ENCODE measurements at places on chromosomes 7 and 10.

GRCh38 chr7:94666879-94667587 is 11.1 kb upstream of the SGCE start:
- no peak for DNase-seq

- no peak for DNase-seq
These were observed 127.7 kb downstream of the CNOT4 start for GRCh38 chr7:135382173-135382572.

- no peak for DNase-seq
These were observed 853.9 kb downstream of the SORCS1 start for GRCh38 chr10:106310596-106310995.

- no peak for DNase-seq
These were observed 145.8 kb downstream of the NSUN6 start for GRCh38 chr10:18505456-18506118.

DNA sequence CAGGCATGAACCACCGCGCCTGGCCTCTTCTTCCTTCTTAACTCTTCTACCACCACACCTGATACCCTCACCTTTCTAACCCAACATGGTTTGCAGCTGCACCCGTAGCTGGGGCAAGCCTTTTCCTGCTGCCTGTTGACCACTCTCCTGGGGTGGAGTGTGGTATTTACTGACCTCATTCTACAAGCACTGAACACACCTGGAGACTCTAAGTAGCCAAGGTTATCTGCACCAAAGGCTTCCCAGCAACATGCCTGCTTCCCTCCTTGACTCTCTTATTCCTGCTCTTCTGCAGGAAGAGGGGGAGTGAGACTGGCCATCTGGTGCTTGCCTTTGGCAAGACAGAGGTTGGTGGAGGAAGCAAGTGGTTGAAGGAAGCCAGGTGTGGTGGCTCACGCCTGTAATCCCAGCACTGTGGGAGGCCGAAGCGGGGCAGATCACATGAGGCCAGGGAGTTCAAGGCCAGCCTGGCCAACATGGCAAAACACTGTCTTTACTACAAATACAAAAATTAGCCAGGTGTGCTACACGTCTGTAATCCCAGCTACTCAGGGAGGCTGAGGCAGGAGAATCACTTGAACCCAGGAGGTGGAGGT is 10.1 kb downstream of the ACTR1A start:
- no peak for DNase-seq

DNA sequence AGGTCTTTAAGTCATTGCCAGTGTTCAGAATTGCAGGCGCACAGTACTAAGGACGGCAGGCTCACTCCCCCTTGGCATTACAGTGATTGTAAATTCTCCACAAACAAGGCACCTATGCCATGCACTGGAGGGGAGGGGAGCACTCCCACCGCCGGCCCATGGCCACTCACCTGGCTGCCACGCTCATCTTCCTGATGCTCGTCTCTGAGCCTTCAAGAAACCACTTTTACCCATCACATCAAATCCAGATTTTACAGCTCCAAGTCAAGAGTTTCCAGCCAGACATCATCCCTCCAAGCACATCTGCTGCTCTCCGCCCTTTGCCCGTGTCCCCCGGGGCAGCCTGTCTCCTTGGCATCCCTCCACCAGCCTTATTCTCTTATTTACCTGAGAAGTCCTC is 350.2 kb upstream of the SHH start:
- DNase-seq = no peak

DNA sequence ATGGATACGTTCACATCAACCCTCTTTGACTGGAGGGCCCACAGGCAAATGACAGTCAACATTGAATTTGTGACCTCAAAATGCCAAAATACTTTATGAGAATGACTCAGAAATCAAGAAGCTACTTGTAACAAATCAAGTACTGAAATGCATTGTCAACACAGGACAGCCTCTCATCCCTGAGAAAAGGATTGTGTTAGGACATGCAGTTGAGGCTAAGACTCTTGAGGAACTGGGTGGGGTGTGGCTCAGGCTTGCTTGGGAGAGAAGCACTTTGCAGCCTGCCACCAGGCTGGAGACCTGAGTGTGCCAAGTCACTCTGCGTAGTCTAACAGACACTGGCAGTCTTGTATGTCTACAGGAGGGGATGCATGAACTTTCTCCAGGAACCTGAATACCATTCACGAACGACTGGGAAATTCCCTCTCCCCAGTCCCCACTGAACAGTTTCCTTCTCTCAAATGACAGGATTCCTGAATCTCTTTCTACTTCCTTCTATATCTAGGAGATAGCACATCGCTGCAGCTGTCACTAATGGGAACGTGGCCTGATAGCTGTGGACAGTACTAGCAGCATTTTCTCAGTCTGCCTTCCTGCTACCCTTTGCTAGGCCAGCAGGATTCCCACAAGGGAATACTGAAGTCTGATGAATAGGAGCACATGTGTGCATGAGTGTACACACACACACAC is 3.3 kb upstream of the SMO start:
- no peak for DNase-seq

DNA sequence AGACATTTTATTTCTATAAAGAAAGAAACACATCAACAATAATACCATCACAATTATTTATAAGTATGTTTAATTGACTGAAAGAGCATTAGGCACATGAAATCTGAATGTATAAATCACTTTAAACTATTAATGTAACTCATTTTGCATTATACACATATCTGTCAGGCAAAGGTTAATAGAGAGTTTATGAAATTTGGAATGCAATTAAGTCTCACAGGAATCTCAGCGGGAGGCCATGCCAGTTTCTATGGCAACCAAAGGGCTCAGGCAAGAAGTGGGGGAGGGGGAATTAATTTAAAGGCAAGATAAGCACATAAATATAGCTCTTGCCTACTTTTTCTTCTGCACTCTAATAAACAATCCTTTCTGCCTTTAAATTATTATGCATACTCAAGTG is 152.6 kb downstream of the SLC16A9 start:
- no peak for DNase-seq

- no peak for DNase-seq
These were observed 131.3 kb downstream of the ALOX5 start for GRCh38 chr10:45505311-45505710.

- no peak for DNase-seq
These were observed 63.8 kb downstream of the ENTPD1 start for GRCh38 chr10:95819620-95820329.

- no peak for DNase-seq
These were observed 216.0 kb upstream of the ZNF32 start for GRCh38 chr10:43864656-43865055.

DNA sequence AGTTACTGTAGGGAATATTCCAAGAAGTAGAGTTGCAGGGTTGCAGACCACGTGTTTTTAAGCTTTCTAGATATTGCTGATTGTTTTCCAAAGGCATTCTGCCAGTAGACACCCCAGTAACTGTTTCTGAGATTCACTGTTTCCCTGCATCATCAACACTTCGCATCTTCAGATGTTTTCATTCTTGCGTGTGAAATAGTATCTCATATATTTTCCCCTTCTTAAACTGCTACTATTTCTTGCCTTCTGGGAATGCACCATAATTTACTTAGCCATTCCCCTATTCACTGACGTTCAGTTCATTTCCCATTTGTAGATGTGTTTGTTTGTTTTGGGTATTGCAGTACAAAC is 30.7 kb downstream of the ALOX5 start:
- no peak for DNase-seq

DNA sequence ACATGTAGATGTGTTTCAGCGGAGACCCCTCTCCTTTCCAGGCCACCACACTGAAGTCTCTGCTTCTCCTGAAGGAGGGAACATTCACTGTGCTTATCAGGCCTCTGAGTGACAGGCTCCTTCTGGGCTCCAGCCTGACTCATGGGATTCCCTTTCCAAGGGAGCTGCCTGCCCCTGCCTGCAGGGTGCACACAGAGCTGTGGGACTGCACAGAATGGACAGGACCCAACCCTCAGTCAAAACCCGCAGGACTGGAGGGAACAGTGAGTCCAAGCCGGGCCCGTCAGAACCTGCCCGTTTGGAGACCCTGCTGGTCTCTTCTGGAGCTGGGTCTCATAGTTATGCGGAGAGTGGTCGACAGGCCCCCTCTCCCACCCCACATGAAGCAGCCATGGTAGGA is 32.6 kb downstream of the PLAC9 start:
- no peak for DNase-seq

DNA sequence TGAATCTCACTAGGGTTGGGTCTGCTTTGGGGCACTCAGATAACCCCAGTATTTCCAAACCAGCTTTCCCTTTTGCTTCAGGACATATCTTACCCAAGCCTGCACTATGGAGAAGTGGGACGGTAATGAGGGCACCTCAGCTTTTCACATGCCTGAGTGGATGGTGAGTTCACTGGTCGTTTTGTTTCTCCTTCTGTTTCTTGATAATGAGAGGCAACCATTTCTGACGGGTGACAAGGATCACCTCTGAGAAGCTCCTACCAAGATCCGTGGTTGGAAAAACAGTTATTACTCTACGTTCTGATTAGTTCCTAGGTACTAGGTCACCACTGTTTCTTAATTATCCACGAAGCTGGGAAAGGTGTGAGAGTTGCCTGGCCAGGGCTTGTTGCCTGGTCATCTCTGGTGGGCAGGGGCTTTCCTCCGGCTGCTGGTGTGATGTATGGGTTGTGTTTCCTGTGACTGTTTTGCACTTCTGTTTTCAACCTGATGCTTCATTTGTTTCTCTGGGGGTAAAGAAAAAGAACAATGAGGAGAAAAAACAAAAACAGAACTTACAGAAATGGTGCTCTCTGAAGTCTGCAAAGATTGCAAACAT is 65.7 kb upstream of the STRIP2 start:
- no peak for DNase-seq

GRCh38 chr7:44633254-44634186 is 27.1 kb downstream of the OGDH start:
- no peak for DNase-seq

Data from activated T-cell treated with anti-CD3 and anti-CD28 coated beads for 1 hour (primary cell).